ENCODE measurements at places on chromosomes 11 and 22. TPM values are rescaled to one million over a fixed set of nuclear protein-coding genes. Genes with fewer than 3 reads are reported as not detected.

- no peak overlapping the region for H3K4me3 ChIP-seq
- peaks cover 42% of the 10 kb centered on the region for H3K4me1 ChIP-seq
- DNase-seq, result no peak
These were observed 29.4 kb upstream of the PRR5 start for GRCh38 chr22:44672632-44673031.

The HTR3B gene
- not detected for total RNA-seq

The OR8G1 gene
- not detected for total RNA-seq

DNA sequence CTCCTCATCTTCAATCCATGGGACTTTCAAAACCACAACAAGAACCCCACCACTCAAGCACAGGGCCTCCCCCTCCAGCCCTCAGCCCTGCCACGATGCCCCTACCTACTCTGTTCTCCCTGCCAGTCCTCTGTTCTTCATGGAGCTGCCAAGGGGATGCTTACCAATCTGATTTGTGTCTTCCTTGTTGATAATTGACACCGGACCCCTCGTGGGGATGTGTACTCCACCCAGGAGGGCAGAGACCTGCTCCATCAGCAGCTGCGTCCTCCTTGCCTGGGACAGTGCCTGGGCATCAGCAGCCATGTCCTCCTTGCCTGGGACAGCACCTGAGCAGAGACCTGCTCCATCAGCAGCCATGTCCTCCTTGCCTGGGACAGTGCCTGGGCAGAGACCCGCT is 1489.2 kb downstream of the TBC1D22A start:
- H3K4me3 ChIP-seq, result no peak overlapping the region
- peaks cover 17% of the 10 kb centered on the region for H3K27me3 ChIP-seq
- H3K27ac ChIP-seq, result no peak overlapping the region
- H3K36me3 ChIP-seq, result no peaks in the 10 kb centered on the region

The IL17REL gene
- 0.14 TPM for total RNA-seq

The IGLL5 gene
- total RNA-seq, result not detected

The LYVE1 gene
- not detected for total RNA-seq

GRCh38 chr11:77547863-77548551 is 41.7 kb upstream of the AQP11 start:
- H3K27me3 ChIP-seq, result no peaks in the 10 kb centered on the region
- H3K27ac ChIP-seq, result no peak overlapping the region
- DNase-seq, result peak; percentile 51
- peaks cover 4% of the 10 kb centered on the region for H3K4me1 ChIP-seq

DNA sequence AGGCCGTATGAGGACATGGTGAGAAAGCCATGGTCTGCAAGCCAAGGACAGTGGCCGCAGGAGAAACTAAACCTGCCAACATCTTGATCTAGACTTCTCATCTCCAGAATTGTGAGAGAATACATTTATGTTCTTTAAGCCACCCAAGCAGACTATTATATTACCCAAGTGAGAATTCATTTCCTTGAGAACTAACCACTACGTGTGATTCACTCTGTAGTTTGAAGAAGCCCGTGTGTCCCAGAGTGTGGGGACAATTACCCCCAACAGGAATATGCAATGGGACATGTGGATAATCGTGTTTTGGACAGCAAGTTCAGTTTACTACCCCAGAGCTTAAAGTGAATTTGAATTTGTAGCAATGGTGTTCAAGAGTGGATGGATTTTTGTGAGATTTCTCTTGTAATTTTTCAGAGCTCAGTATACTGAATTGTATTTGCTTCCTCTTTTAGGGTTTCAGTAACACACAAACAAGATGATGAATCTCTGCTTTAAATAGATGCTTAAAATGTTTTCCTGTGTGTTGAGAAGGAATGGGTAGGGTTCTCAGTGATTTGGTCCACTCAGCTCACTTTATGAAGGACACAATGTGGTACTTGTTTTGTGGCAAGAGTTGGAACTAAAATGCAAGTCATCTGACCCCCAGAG is 100.0 kb upstream of the ARHGAP20 start:
- peaks cover 7% of the 10 kb centered on the region for H3K27me3 ChIP-seq
- no peak overlapping the region for H3K27ac ChIP-seq
- no peak overlapping the region for H3K4me3 ChIP-seq
- no peaks in the 10 kb centered on the region for H3K36me3 ChIP-seq
- no peaks in the 10 kb centered on the region for H3K4me1 ChIP-seq
- no peak for DNase-seq

- H3K27ac ChIP-seq, result no peak overlapping the region
- peaks cover 4% of the 10 kb centered on the region for H3K36me3 ChIP-seq
- no peaks in the 10 kb centered on the region for H3K4me1 ChIP-seq
- no peak for DNase-seq
- no peaks in the 10 kb centered on the region for H3K27me3 ChIP-seq
These were observed 27.3 kb downstream of the FAM168A start for GRCh38 chr11:73570415-73571114.

The PNPLA2 gene
- 29.7 TPM for total RNA-seq

- H3K27ac ChIP-seq, result no peak overlapping the region
- no peaks in the 10 kb centered on the region for H3K27me3 ChIP-seq
- H3K36me3 ChIP-seq, result no peaks in the 10 kb centered on the region
- H3K4me1 ChIP-seq, result no peaks in the 10 kb centered on the region
These were observed 127.0 kb downstream of the TRPC6 start for GRCh38 chr11:101456812-101457211.

The TNRC6B gene
- 45.2 TPM for total RNA-seq

The SYT13 gene
- total RNA-seq, result not detected

- H3K27ac ChIP-seq, result peak overlapping the region; percentile 83
- no peak overlapping the region for H3K4me3 ChIP-seq
- DNase-seq, result peak; percentile 61
- H3K4me1 ChIP-seq, result peaks cover 29% of the 10 kb centered on the region
These were observed 5.9 kb downstream of the LRRC32 start for GRCh38 chr11:76664578-76665061.

DNA sequence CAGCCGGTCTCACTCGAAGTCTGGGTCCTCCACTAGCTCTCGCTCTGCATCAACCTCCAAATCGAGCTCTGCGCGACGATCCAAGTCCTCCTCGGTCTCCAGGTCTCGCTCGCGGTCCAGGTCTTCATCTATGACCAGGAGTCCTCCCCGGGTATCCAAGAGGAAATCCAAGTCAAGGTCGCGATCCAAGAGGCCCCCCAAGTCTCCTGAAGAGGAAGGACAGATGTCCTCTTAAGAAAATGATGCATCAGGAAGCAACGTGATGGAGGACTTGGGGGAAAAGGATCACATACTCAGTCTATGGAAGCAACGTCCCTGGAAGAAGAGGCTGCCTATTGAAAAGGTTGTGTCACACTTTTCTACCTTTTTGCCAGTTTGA is 1.1 kb downstream of the SRSF8 start:
- no peak for DNase-seq
- H3K27ac ChIP-seq, result peak overlapping the region; percentile 98
- peaks cover 27% of the 10 kb centered on the region for H3K4me1 ChIP-seq
- peak overlapping the region; percentile 100 for H3K4me3 ChIP-seq
- peaks cover 21% of the 10 kb centered on the region for H3K36me3 ChIP-seq
- no peaks in the 10 kb centered on the region for H3K27me3 ChIP-seq

DNA sequence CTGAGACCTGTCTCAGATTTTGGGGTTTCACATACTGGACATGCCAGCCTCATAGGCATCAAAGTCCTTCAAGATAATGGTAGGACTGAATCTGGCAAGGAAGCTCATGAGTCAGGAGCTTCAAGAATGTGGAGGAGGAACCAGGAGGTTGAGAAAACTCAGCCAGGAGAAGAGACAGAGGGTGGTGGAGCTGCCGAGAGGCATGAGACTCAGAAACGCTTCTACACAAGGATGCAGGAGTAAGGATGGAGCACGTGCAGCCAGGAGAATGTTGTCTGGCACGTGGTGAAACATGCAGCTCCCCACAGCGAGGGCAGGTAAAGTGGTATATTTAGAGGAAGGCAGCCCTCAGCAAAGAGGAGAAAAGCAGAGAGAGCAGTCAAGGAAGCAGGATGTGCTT is 148.7 kb upstream of the ISX start:
- H3K27ac ChIP-seq, result no peak overlapping the region
- no peaks in the 10 kb centered on the region for H3K4me1 ChIP-seq
- H3K36me3 ChIP-seq, result no peaks in the 10 kb centered on the region
- DNase-seq, result no peak

DNA sequence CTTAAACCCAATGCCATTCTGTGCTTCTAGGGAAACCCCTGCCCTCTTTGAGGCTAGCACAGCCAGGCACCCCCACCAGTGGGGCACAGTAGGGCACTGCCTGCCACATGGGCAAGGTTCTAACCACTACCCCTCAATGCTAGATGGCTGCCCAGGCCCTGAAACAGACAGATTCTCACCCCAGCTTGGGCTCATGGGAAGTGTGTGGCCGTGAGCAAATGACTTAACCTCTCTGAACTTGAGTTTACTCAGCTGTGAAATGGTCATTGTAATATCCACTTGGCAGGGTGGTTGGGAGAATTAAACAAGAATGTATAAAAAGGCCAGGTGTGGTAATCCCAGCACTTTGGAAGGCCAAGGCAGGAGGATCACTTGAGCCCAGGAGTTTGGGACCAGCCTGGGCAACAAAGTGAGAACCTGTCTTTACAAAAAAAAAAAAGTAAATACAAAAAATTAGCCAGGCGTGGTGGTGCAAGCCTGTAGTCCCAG is 22.4 kb downstream of the C22orf23 start:
- H3K4me1 ChIP-seq, result peaks cover 9% of the 10 kb centered on the region
- H3K36me3 ChIP-seq, result peaks cover 2% of the 10 kb centered on the region
- no peak for DNase-seq
- no peak overlapping the region for H3K4me3 ChIP-seq

The ZNF143 gene
- total RNA-seq, result 26.5 TPM

DNA sequence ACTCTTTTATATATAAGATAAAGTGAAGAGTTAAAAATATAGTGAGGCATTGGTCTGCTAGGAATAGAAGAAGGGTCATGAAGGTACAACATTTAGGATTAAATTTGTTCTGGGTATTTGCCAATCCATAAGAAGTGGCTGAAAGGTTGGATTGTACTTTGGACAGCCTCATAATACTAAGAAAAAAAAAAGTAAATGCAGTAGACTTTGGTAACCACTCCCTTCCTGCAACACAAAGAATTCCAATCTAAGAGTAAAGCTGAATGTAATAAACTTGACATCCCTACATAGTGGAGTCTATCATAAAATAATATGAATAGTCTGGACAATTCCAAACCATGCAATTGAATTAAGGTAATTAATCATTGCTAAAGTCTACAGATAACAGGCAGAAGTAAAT is 2294.4 kb downstream of the LRRC4C start:
- no peaks in the 10 kb centered on the region for H3K4me1 ChIP-seq
- DNase-seq, result no peak
- H3K4me3 ChIP-seq, result no peak overlapping the region

DNA sequence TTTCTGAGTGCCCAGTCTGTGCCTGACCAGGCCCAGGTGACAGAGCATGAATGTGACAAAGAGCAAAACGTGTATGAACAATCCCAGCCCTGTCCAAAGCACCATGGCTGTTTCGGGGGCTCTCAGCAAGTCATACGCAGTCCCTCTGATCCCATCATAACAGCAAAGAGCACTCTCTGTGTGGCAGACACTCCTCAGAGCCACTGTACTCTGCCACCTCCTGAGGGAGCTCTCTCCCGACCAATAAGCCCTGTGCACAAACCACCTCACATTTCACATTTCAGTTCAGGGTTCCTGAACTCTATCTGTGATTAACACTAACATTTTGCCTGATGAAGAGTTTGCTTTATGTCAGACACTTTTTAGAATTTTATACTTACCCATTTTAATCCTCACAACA is 6.6 kb downstream of the DGCR2 start:
- DNase-seq, result no peak
- peaks cover 7% of the 10 kb centered on the region for H3K36me3 ChIP-seq
- H3K4me3 ChIP-seq, result no peak overlapping the region
- H3K4me1 ChIP-seq, result peaks cover 73% of the 10 kb centered on the region

The DCHS1 gene
- total RNA-seq, result 1.6 TPM

DNA sequence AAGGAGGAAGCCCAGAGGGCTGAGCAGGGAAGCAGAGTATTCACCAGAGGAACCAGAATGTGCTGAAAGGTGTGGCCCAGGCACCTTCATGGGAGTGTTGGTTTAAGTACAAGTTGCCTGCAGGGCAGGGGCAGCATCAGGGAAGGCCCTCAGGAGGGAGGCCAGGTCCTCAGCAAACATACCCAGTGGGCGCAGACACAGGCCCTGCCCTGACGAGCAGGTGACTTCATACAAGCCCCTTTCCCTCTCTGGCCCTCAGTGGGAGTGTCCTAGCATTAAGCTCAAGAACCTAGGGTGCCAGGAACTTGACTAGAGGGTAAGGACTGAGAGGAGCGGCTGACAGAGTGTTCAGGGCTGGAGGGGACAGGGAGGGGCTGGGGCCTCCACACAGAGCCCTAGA is 7.5 kb upstream of the CASTOR1 start:
- no peak overlapping the region for H3K4me3 ChIP-seq
- H3K27me3 ChIP-seq, result no peaks in the 10 kb centered on the region
- peaks cover 55% of the 10 kb centered on the region for H3K4me1 ChIP-seq
- H3K36me3 ChIP-seq, result peaks cover 10% of the 10 kb centered on the region

The C11orf65 gene
- total RNA-seq, result 1.1 TPM

DNA sequence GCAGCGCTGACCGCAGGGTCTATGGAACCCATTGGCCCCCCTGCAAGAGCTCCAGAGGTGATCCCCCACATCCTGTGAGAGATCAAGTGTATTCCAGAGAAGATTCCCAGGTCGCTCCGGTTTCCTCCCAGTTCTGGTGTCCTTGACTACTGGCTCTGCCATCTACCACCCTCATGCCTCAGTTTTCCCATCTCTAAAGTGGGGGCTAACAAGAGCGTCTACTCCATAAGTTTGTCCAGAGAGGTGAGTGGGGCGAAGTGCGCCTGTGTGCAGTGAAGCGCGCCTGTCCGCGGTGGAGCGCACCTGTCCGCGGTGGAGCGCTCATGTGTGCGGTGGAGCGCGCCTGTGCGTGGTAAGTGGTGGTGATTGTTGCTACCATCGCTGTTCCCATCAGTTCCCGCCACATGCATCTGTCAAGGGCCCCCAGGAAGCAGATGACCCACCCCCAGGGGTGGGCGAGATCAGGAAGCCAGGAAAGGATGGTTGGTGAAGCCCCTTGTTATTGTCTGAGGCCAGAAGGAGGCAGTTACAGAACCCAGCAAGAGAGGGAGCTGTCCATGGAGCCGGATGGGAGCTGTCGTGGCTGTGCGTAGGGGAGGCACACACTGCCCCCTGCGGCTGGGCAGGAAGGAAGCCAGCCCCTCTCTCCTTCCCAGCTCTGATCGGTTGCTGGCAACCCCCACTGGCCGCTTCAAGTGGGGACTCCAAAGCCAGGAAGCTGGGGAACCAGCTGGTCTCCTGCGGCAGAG is 73.2 kb upstream of the FGF3 start:
- peaks cover 25% of the 10 kb centered on the region for H3K27me3 ChIP-seq
- no peak overlapping the region for H3K4me3 ChIP-seq
- H3K36me3 ChIP-seq, result no peaks in the 10 kb centered on the region
- DNase-seq, result no peak
- peaks cover 3% of the 10 kb centered on the region for H3K4me1 ChIP-seq

GRCh38 chr11:70608568-70609470 is 210.5 kb downstream of the CTTN start:
- no peaks in the 10 kb centered on the region for H3K4me1 ChIP-seq
- no peak overlapping the region for H3K4me3 ChIP-seq
- peaks cover 4% of the 10 kb centered on the region for H3K27me3 ChIP-seq

GRCh38 chr11:57368106-57368844 is 12.7 kb downstream of the PRG3 start:
- no peaks in the 10 kb centered on the region for H3K36me3 ChIP-seq
- H3K27ac ChIP-seq, result no peak overlapping the region
- no peak for DNase-seq
- no peaks in the 10 kb centered on the region for H3K4me1 ChIP-seq
- no peak overlapping the region for H3K4me3 ChIP-seq

- H3K27ac ChIP-seq, result no peak overlapping the region
- H3K36me3 ChIP-seq, result no peaks in the 10 kb centered on the region
- DNase-seq, result no peak
- peaks cover 4% of the 10 kb centered on the region for H3K4me1 ChIP-seq
- H3K4me3 ChIP-seq, result no peak overlapping the region
These were observed 7.8 kb upstream of the BMAL1 start for GRCh38 chr11:13269775-13270174.

The SEPTIN5 gene
- total RNA-seq, result 1.3 TPM
